MM.1S (cell line): ENCODE measurements at places on chromosomes 11 and 22.
A peak's percentile ranks its signal among the peaks of the same experiment; 100 is the strongest.

DNA sequence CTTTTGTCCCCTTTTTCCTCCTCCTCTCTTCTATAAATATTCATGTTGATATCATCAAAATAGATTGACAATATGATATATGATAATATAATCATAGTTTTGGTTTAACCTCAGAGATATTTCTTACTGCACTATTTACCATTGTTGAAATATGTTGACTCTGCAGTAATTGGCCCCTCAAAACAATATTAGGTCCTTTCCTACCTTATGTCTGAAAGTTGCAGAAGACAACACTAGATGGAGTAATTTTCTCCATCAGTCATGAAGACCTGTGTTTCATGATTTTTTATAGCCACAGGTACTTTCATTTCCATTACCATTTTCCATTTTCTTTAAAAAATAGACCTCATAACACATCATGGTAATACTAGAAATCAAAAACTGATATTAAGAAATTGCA lies 284.4 kb downstream of the LUZP2 start:
- peak; percentile 49 for DNase-seq

DNA sequence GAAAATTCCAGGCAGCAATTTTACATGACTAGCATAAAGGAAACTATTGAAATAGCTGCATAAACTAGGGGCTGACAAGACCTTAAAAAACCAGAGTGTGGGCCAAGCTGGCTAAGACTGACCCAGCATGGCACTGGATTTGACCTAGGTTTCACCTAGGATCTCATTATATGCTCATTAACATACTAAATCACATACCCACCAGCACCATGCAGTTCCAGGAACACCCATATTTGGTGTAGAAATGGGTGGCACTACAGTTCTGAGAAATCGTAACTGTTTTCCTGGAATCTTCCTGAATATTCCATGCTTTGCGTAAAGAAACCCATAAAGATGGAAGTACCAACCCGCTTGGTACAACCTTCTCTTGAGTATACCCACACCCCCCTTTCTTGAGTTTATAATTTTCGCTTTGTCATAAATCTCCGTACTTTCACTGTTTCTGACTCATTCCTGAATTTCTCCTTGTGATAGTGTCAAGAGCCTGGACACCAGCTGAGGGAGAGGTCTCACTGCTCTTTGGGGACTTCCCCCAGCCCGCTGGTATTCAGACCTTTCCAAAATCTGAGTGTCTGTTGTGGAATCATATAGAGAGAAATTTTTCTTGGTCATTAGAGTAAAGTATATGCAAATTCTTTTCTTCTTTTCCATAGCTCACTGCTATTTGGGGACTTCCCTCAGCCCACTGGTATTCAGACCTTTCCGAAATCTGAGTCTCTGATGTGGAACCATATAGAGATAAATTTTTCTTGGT lies 55.1 kb downstream of the MTMR3 start:
- no peak for DNase-seq

GRCh38 chr11:119778391-119779194 lies 49.6 kb upstream of the NECTIN1 start:
- no peak for DNase-seq

- DNase-seq, result no peak
These were observed 116.5 kb downstream of the AASDHPPT start for GRCh38 chr11:106193956-106194355.

GRCh38 chr11:73343076-73343873 lies 32.9 kb upstream of the RELT start:
- DNase-seq, result no peak

DNA sequence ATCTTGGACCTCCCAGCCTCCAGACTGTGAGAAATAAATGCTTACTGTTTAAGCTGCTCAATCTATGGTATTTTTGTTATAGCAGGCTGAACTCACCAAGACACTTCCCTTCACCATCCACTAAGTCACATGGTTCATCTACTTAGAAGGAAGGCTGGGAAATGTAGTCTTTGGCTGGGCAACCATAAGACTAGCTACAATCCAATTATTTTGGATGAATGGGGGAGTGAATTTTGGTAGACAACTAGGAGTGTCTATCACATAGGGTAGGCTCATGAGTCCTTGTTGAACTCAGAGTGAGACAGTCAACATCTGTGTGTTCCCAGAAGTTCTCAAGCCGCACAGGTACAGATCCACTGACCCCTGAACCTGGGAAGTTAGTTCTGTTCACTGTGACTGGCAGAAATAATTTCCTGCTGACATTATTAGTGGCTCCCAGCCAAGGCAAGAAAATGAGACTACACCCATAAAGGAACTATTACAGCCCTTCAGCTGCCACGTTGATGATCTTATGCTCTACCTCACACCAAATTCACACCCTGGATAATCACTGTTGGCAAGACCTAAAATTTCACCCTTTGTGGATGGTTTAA lies 3.1 kb upstream of the SLC35C1 start:
- no peak for DNase-seq
